ENCODE measurements at places on chromosomes 2 and 18.
A peak's percentile ranks its signal among the peaks of the same experiment; 100 is the strongest.

GRCh38 chr18:46040033-46040746 lies 31.9 kb downstream of the PSTPIP2 start:
- DNase-seq: no peak

- no peak for DNase-seq
Observed at GRCh38 chr2:170434900-170435621, 257.1 kb downstream of the MYO3B start.

DNA sequence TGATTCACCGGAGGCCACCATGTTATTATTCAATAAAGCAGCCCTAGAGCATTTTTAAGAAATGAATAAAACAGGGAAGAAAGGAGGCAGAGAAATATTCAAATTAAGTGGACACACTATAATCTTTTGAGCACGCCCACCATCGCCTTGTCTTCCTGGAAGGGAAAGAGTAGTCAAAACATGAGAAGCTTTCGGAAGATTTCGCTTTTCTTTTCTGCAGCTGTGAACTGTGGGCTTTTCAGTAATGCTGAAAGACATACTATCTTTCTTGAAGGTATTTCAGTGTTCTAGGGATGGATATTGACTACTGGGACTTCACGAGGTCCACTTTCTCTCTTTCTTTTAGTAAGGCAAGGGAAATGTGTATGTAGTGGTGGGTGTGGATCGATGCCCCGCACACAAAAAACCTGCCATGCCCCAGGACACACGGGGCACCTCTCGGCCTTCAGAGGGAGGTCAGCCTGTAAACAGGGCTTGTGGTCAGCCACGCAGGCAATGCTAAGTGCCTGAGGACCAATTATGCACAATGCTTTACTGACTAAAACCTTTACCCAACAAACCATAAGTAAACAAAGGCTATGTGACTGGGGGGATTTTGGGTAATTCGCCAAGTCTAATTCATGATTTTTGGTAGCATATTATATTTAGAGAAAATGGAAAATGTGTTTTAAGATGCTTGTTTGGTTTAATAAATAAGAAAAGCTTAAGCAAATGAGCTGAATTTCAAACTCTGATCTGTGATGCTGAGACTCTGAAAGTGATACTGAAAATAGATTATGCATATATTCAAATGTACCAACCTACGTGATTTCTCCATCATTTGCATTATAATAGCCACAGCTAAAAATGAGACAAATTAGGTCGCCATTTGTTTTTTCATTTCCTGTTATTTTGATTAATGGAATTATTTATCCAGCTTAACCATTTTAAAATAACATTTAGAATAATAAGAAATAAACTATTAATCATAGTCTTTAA lies 130.5 kb downstream of the ZNF516 start:
- no peak for DNase-seq

DNA sequence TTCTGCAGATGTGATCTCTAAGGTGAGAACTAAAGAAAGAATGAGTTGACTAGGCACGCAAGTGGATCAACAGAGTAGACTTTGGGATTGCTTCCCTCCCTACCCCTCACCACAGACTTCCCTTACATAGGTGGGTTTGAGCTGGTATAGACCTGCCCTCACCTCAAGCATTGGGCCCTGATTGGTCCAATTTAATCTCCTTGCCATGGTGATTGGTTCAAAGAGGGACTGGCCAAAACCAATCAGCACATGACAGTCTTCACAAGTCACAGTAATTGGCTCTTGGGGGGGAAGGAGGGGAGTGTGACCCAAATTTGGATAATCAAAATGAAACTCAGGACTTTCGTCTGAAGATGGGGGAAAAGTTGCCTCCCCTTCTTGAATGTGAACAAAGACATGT lies 36.6 kb upstream of the LNPK start:
- no peak for DNase-seq

DNA sequence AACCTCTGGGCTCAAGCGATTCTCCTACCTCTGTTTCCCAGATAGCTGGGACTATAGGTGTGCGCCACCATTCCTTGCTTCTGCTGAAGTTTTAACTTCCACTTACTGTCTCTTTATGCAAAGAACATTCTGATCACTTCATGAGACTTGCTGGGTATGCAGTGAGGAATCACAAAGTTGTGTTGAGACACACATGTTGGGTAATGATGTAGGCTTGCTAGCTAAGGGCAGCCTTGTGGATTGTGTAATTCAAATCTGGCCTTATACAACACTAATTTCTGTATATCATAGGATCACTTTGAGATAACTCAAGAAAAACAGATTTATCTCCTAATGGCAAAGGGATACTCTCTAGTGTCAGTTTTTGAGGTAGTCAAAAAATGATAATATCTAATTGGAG lies 24.2 kb downstream of the XRCC5 start:
- DNase-seq: no peak

- peak; percentile 19 for DNase-seq
Observed at GRCh38 chr2:69600425-69600824, 43.1 kb downstream of the AAK1 start.

DNA sequence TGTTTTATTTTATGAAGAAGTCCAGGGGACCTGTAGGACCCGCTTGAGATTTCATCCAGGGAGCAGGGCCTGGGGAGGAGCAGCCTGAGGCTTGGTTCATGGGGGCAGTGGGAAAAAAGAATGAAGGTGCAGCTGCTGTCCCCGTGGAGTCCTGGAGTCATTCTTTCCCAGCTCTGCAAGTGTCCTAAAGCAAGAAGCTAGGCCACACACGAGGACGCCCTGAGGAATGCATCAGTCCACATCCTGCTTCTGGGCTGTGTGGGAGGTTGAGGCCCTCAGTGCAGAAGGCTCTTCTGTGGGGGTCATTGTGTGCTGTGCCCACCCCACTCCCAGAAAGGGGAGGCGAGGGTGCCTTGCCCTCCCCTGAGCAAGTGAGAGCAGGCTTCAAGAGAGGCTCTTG lies 179.9 kb upstream of the HS6ST1 start:
- peak; percentile 4 for DNase-seq

DNA sequence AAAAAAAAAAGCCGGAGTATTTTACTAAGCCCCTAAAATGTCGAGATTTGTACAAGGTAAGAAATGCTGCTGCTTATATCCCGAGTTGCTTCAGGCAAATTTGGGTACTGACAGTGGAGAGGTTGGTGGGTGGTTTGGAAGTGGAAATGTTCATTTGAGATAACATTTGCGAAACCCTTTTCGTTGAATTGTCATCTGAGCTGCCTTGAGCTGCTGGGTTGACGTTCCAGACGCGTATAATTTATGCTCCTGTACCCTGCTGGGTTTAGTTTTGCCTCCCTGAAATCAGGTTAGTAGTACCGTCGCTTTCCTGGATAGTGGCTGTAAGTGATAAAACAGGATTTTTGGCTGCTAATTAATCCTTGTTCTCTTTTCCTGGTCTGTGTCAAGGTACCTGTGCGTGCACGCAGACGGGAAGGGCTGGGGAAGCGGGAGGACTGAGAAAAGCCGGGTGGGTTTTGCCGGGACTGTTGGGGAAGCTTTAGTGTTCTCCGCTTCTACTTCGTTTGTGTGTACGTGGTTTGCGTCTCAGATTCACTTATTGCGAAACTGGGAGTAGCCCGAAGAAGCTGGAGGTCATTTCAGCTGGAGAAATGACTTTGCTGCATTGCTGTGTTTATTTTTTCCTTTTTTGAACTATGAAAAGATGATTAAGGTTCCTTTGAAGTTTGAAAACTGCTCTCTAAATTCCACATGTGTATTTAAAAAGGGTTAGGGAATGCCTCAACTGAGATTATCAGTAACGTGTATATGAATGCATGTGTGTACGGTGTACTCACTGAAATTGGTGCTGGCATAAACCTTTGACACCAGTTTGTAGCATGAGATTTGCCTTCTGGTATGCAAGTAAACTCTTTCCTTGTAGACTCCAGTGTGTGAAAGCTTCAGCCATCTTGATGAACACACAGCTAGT lies 709 bp downstream of the UGP2 start:
- no peak for DNase-seq

GRCh38 chr2:210389856-210390255 lies 74.9 kb upstream of the MYL1 start:
- DNase-seq: no peak

DNA sequence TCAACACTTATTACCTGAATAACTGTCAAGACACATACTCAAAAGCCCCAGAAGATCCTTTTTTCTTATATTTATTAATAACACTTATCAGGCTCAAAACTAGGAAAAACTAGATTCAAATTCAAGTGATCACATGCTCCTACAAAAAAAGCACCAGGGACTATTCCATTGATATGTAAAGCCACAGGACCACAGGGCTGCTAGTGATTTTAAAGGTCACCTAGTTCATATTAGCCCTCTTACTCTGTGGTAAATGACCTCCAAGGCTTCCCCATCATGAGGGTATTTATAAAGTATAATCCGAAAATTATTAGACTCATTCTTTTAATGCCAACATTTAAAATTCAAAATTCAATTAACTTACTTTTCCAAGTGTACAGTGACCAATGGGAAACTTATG lies 52.5 kb downstream of the LRPPRC start:
- DNase-seq: no peak

- DNase-seq: no peak
Observed at GRCh38 chr18:35489913-35490490, 7.8 kb downstream of the INO80C start.

GRCh38 chr2:237858294-237859081 lies 935 bp upstream of the RAMP1 start:
- DNase-seq: peak; percentile 51

GRCh38 chr2:102527086-102527485 lies 54.1 kb downstream of the SLC9A4 start:
- no peak for DNase-seq

DNA sequence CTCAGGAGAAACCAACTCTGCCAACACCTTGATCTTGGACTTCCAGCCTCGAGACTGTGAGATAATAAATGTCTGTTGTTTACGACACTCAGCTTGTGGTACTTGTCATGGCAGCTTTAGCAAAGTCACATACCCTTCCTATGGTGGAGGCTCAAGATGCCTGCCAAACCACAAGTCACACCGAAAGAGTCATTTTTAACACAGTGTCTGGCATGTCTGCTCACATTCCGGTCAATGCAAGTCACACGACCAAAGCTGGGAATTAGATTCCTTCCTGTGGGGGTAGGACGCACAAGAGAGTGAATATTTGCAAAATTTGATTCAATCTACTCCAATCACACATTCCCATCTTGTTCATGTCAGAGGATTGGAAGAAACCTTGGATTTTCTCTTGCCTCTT lies 24.6 kb downstream of the KCNE4 start:
- DNase-seq: no peak

DNA sequence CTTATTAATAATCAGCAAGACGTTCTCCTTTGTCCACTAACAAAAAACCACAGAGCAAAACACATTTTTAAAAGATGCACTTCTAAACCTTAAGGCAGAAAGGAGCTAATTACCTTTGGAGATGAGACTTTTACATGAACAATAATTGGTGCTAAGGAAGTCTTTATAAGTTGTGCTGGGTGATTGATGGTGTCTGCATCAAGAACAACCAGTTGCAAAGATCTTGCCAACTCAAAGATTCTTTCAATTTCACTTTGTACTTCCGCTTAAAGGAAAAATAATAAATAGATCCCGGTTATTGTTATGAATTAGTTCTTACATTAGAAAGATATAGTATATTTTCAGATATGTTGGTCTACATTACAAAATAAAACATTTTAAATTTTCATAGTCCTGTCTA lies 26.9 kb upstream of the ARL5A start:
- DNase-seq: no peak

- no peak for DNase-seq
Observed at GRCh38 chr2:237791977-237792727, 6.4 kb upstream of the RBM44 start.

DNA sequence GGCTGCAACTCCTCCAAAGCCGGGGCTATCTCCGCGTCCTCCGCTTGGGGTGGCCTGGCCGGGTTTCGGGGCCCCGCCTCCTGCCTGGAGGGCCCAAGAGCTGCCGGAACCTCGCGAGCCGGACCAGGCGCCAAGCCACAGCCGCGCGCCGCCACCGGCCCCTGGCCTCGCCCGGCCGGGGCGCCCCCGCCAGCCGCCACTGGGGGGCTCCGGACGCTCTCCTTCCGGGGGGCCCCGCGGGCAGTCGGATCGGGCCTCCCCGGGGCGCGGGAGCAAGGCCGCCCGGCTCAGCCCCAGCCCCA lies 17.4 kb upstream of the HAAO start:
- DNase-seq: peak; percentile 73

- DNase-seq: no peak
Observed at GRCh38 chr2:166917415-166917814, 29.1 kb downstream of the XIRP2 start.

- peak; percentile 60 for DNase-seq
Observed at GRCh38 chr2:64212801-64213321, 68.6 kb upstream of the PELI1 start.

GRCh38 chr2:24853046-24853445 lies 59.8 kb downstream of the CENPO start:
- no peak for DNase-seq

- DNase-seq: peak; percentile 5
Observed at GRCh38 chr2:134462791-134463698, 209.2 kb downstream of the MGAT5 start.

Measured in stimulated activated CD8-positive, alpha-beta memory T cell treated with anti-CD3 and anti-CD28 coated beads, Interleukin-4, amount 100 ng/mL, for 48 hours (primary cell).